ENCODE measurements at places on chromosomes 16 and 17.

DNA sequence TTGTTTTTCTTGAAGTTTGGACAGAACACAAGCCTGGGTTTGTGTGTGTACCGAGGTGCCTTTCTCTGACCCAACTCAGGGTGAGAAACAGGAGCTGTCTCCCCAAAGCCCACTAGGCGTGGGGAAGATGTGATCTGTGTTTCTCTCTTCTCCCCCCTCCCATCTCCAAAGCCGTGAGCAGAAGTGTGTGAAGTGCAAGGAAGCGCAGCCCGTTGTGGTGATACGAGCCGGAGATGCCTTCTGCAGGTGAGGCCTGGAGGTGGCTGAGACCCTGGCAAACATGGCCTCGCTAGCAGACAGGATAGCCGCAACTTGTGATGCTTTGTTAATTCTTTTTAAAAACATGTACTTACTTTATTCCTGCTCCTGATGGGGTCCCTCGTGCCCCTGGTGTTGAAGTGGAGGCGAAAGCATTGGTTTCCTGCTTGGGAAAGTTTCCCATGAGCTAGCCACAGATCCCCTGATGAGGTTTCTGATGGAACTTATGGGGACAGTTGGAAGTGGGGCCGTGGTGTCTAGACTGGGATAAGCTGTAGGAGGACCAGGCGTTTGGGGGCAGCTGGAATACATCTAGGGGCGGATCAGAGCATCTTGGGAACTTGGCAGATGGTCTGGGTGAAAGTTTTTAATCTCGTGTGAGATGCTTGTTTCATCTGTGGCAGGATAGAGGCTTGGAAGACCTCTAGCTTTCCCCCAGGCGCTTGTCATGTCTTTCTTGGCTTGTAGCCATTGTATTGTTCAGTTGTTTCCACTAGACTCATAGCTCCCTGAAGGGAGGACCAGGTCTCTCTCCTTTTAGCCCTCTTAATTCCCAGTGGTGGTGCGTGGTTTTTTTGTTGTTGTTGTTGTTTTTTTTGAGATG lies 893 bp downstream of the CTU2 start:
- DNase-seq: no peak

GRCh38 chr17:27654136-27654535 lies 23.1 kb downstream of the LGALS9 start:
- DNase-seq: no peak

- DNase-seq: no peak
These were observed 48.5 kb downstream of the B9D1 start for GRCh38 chr17:19313746-19314651.

DNA sequence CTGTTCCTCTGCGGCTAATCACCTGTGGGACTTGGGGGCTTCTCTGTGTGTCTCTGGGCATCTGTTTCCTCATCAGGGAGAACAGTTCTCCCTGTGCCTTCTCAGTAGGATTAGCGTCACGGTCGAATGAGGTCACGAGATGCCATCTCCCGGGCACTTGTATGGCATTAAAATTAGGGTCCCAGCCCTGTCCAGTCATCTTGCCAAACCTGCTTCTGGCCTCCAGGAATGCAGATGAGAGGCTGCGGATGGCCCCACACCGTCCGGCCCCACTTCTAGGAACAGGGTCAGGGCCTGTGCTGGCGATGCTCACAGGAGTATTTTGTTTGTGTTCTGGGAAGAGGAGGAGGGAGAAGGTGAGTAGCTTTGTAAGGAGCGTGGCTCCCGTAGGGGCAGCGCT lies 58.5 kb downstream of the OR1D5 start:
- DNase-seq: no peak

DNA sequence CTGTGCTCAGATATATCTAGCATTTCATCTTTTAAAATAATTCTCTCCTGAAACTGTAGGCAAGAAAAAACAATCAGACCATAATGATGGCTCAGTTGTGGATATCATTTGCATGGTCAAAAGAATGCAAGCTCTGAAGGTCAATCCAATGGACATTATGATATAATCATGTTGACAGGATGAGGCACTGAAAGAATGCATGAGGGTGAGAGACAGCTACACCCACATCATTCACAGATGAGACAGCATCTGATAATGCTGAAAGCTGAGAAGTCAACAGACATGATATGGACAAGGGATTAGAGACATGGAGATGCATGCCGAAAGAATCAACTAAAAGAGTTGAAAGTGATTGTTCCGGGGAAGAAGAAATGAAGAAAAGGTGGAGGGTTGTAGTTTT lies 346.4 kb upstream of the CDH5 start:
- no peak for DNase-seq

DNA sequence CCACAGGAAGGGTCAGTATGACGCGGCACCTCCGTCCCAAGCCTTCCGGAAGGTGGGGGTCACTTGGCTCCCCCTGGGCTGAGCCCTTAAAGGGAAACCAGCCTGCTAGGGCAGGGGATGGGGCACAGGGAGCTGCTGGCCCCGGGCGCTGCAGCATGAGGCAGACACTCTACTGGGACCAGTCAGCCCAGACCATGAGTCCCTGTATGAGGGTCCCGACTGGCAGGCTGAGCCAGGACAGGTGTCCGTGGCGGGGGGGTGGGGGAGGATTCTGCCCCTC lies 43.4 kb upstream of the ZC3H18 start:
- DNase-seq: no peak

GRCh38 chr17:69325518-69326376 lies 1.2 kb downstream of the ABCA5 start:
- DNase-seq: no peak

All from activated CD8-positive, alpha-beta memory T cell treated with anti-CD3 and anti-CD28 coated beads, Interleukin-2, amount 10 ng/mL, durations not matched to agents 7 days and 5 days (primary cell).